ENCODE measurements at places on chromosomes 2 and 18.

- no peak for DNase-seq
Observed at GRCh38 chr2:191571163-191571769, 106.7 kb upstream of the NABP1 start.

DNA sequence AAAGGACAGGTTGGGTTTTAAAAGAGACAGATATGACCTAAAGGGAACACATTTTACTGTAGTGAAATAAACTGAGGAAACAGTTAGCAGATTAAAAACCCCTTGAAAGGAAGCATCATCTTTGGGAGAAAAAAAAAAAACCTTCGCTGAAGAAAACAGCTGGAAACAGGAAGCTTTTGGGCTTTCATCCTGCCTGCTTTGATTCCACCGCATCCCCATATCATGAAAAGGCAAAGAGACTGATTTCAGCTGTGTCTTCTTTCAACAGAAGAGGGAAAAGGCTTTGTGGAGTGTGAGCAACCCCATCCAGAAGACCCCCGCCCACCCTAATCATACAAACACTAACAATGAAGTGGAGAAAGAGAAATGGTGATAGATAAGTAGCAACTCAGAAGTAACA lies 86.4 kb downstream of the TCF4 start:
- DNase-seq: no peak

DNA sequence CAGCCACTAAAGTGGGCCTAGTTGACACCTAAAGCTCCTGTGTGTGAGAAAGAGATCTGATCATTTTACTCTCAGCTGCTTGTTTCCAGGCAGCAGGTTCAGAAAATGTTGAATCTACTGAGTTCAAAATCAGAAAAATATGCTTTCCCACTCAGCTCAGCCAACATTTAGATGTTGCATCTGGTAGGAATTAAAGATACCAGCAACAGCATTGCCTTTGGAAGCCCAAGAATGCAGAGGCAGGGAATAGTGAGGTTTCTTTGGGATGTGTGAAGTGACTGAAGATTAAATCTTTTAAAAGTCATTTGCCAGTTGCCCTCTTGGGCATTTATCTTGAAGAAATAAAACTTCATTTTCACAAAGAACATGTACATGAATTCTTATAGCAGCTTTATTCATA lies 33.9 kb upstream of the DOCK10 start:
- DNase-seq: no peak

DNA sequence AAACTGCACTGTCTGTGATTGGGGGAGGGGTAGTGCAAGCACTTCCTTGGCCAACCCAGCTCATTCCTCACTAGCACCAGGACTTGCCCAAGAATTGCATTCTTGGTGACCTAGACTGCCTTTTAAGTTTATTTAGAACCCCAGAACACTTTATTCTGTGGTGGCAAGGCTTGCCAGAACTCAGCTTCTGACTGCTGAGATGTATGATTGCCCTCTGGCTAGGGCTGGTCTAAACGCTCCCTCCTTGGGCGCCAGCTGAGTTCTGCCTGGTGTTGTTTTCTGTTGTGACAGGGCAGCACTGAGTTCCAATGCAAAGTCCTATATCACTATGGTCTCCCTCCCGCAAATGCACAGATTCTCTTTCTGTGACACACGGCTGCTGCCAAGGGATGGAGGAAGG lies 247.7 kb downstream of the ZNF385B start:
- no peak for DNase-seq

DNA sequence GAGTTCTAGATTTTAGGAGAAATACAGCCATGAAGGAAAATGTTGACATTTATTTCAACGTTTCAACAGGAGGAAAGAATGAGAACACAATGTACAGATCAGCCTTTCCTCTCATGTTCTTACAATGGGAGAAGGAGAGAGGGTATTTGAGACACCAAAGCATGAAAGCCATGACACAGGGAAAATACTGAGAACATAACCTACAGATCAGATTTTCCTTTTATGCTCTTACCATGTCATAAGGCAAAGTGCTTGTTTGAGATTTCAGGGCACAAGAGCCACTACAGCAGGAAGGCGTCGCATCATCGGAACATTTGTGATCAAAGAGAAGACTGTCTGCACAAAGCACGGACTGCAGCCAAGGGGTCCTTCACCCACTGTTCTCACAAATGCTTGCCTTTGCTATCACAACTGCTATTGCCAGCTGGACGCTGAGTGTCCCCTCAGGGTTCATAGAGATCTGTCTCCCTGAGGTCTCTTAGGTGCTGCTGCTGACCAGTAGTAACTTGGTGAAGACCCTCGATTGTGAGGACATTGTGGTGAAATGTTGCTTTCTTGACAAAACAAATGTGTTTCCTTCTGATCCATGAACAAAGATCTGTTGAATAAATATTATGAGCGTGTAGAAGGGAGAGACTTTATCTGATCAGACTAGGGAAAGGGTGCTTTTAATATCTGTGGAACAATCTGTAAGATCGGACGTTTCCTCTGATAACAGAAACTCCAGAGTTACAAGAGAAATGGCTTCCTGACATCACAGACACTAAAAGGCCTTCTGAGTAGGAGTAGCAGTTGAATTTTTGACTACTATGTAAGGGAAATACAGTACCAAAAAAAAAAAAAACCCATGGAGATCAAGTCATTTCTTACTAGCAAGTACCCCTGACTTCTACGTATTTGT lies 6.4 kb upstream of the IL1RL1 start:
- DNase-seq: no peak

GRCh38 chr18:70289351-70290312 lies 787 bp downstream of the SOCS6 start:
- DNase-seq: no peak

DNA sequence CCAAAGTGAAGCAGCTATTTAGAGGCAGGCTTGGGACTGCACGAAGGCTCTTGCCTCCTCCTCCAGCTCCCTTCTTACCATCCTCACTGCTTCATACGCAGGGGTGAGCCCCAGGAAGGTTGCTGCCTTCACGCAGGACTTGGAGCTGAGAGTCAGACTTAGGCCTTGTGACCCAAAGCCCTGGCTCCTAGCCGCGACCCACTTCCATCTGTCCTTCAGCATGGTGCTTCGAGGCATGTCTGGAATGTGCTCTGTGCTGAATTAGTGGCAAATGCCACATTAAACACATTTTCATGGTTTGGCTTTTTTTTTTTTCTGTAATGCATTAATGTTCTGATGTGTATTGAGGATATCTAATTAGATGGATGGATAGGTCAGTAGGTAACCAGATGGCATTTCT lies 37.5 kb downstream of the ITGB1BP1 start:
- no peak for DNase-seq

- no peak for DNase-seq
Observed at GRCh38 chr2:62871506-62871905, 166.0 kb downstream of the EHBP1 start.

DNA sequence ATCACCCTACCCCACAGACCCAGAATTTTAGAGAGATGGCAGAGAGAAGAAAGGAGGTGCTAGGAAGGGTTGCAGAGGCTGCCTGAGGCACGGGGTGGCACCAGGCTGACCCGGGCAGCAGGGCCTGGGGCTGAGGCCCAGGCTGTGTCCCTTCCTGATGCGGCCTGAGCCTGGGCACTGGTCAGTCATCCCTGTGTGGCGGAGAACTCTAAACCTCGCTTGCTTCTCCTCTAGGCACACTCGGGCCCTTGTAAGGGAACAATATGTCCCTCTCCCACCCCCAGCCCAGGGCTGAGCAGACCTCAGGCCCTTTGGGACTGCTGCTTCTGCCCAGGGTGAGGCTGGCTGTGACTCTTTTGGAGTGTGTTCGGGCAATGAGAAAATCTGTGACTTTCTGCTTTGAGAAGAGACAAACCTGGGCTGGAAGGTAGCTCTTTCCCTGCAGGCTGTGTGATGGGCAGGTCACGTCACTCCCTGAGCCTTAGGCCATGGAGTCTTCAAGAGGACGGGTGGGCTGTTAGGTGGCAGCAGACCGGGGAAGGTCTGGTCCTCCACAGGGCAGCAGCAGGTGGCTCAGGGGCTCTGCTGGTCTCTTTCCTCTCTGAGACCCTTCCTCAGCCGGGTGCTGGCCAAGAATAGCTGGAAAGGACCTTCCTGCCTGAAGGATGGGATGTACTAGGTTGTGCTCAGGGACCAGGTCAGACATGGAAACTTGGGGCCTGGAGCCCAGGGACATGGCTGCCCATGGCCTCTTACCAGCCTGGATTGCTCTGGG lies 96.8 kb downstream of the GLI2 start:
- DNase-seq: no peak

- no peak for DNase-seq
Observed at GRCh38 chr2:44744961-44745892, 196.3 kb upstream of the SIX3 start.

DNA sequence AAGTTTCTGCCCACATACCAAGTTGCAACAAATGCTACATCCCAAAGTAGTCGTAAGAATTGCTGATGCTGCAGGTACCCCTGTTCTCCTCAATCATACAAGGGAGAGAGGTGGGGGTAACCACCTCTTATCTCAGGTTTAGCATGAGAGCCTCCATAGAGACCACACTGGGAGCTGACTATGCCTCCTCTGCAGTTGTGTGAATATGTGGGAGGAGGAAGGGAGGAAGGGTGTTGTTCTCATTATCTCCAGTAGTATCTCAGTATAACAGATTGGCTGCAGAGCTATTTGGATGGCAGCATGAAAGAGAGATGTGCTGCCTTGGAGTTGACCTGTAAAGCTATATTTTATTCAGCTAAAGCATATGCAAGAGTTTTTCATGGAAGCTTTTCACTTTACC lies 690.7 kb downstream of the KCNJ3 start:
- DNase-seq: no peak

DNA sequence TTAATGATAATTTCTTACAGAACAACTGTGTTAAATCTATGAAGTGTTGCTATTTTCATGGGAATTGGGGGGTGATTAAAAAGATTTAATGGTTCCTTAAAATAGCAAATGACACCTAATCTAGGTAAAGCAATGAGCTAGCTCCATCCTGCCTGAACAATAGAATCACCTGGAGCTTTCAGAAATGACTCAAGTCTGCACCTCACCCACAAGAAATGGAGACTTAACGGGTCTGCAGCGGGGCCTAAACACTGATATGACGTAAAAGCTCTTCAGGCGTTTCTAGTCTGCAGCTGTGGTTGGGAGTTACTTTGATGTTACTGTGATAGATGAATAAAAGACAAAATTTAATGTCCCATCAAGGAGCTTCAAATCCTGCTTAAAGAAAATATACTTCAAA lies 328.2 kb downstream of the RND3 start:
- no peak for DNase-seq

- DNase-seq: no peak
Observed at GRCh38 chr18:30658306-30658705, 384.2 kb downstream of the DSC3 start.

- no peak for DNase-seq
Observed at GRCh38 chr2:85635636-85636035, 19.6 kb downstream of the USP39 start.

DNA sequence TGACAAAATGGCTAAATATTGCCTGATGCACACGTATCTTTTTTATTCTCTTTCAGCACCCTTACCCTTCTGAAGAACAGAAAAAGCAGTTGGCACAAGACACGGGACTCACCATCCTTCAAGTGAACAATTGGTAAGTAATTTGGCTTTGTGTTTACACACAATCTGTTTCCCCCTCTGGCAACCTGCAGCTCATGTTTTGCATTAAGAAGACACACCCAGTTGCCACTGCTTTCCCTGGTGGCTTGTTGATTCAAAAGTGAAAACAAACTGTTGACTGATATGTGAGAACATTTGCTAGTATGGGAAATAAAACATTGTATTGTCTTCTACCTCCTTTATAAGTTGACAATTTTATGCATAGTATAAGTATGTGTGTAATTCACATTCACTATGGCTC lies 113.0 kb downstream of the MEIS1 start:
- no peak for DNase-seq

- no peak for DNase-seq
Observed at GRCh38 chr18:60044290-60045006, 144.7 kb downstream of the PMAIP1 start.

All from left renal cortex interstitium (tissue), 4 donors.